Activated CD4-positive, alpha-beta T cell treated with anti-CD3 and anti-CD28 coated beads, Interleukin-2, Interleukin-4, amounts not matched to agents 100 ng/mL and 50 ng/mL, durations not matched to agents 16 hours and 8 hours (primary cell): ENCODE measurements at places on chromosomes 6 and 20.
A peak's percentile ranks its signal among the peaks of the same experiment; 100 is the strongest.

GRCh38 chr6:71153755-71154325 is 134.8 kb upstream of the OGFRL1 start:
- no peak for DNase-seq

GRCh38 chr6:141552031-141552430 is 580.7 kb upstream of the GJE1 start:
- no peak for DNase-seq

DNA sequence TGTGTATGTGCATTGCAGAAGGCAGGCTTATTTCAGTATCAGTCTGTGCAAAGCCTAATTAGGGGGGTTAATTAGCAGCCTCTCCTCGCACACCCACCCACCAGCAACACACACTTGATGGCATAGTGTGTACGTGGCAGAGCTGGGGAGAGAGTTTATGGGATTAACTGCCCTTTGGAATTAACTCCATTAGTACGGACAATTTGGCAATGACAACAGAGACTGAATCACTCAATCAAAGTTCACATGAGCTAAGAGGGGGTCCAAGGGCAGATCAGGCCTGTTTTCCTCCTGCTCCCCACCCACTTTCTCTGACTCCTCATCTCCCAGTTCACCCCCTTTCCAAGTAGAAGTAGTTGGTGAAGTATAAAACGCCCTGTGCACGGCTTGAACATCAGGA is 69.5 kb downstream of the LRFN2 start:
- DNase-seq, result no peak

DNA sequence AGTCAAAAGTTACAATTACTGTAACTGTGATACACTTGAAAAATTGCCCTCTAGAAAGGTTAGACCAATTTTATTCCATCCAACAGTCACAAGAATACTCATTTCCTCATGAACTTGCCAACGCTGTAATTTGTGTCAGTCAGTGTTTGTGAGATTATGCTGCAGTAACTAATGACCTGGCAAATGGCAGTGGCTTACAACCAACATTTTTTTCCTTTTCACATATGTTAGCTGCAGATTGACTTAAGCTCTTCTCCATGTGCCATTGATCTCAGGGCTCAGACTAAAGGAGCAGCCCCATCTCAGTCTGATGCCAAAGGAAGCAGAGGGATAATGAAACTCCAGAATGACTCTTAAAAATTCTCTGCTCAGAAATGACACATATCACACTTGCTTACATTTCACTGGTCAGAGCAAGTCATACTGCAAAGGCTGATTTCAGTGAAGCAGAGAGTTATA is 92.3 kb upstream of the ELOVL5 start:
- peak; percentile 85 for DNase-seq

- DNase-seq, result no peak
Measured at GRCh38 chr6:162448294-162448693, 279.3 kb downstream of the PRKN start.

GRCh38 chr20:10060226-10060625 is 25.4 kb downstream of the ANKEF1 start:
- no peak for DNase-seq
